ENCODE measurements at places on chromosomes 7 and 10. TPM values are rescaled to one million over a fixed set of nuclear protein-coding genes. Genes with fewer than 3 reads are reported as not detected.

DNA sequence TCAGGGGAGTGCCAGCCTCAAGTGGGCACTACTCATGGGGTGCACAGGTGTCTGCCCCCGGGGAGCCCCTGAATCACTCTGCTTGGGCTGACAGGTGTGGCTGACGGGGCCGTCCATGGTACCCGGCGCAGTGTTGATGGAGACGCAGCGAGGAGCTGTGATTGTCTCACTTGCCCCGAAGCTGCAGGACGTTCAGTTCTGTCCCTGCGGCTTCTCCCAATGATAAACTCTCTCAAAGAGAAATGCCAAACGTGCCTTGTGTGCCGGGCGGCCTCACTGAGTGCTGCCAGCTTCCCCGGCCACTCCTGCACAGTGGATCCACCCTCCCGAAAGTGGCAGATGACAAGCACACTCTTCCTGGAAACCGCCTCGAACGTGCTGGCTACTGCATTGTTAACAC, 203.2 kb downstream of the DNAJB6 start:
- DNase-seq: no peak

- no peak for DNase-seq
Measured at GRCh38 chr10:89959433-89960110, 258.2 kb downstream of the KIF20B start.

GTF2I gene
- 186 TPM for total RNA-seq

DNA sequence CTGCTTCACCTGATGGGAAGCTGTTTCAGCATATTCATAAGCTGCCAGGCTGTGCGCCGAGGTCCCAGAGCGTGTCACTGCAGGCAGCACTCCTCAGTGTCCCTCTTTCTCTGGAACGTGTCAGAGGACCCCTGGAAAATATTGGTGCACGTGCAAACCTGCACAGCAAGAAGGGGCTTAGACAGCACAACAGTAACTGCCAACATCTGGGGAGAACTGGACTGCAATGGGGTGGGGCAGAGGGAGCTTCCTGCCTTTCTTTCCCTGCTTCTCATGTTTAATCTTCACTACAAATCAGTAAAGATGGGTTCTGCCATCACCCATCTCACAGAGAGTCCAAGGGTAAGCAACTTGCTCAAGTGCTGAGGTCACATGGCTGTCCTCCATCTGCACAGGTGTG, 86.5 kb upstream of the GPR26 start:
- no peak for DNase-seq

DNA sequence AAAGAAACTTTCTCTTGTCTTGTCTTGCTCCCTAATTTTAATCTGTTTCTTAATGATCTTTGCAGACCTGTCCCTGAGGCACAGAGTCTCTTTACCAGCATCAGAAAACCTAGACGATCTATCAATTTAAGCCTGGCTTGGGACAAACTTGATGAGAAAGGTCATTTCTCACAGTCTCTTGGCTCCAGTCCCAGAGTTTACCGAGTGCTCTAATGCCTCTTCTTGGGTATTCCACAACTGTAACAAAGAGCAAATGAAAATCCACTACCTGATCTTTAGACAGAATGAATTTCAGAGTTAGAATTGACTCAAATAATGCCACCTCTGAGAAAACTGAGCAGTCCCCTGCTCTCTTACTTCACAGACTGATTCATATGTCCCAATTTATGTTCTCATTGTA, 106.4 kb upstream of the DNAJB12 start:
- no peak for DNase-seq

DNA sequence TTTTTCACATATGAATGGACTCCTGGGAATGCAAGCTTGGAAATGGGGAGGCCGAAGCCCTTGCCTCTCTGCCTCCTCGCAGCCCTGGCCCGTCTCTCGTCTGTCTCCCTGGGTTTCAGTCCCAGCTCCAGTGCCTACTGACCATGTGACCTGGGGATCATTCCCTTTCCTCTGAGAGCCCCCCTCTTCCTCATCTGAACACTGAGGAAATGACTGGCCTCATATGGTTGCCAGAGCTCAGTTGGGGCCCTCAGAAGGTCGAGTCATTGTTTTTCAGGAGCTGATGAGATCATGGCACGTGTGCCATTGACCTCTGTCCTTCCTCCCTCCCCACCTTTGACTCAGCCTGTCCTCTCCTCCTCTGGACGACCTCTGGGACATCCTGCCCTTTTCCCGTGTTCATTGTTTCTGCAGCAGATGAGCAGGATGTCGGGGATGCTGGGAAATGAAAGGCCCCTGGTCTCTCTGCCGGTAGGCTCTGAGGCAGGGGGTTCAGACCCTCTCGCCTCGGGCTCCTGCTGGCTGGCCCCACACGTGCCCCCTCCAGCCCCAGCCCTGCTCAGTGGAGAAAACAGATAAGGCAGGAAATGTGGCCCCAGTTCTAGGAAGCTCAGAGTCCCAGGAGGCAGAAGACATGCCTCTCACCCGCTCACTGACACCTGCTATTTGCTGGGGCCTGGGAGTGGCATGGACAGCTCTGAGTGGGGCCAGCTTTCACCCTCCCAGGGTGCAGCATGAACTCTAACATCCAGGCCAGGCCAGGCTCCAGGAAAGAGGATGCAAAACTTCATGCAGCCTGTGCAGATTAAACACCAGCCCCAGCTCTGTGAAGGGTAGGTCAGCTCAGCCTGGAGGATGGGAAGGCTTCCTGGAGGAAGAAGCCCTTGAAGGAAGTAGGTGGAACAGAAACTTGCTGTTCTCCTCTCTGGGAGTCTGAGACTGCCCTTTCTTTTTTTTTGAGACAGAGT, 8.3 kb upstream of the PPP1R35 start:
- no peak for DNase-seq

AEBP1 gene
- 6.6 TPM for total RNA-seq

- peak; percentile 31 for DNase-seq
Measured at GRCh38 chr10:86098187-86098881, 268.3 kb downstream of the GRID1 start.

DNA sequence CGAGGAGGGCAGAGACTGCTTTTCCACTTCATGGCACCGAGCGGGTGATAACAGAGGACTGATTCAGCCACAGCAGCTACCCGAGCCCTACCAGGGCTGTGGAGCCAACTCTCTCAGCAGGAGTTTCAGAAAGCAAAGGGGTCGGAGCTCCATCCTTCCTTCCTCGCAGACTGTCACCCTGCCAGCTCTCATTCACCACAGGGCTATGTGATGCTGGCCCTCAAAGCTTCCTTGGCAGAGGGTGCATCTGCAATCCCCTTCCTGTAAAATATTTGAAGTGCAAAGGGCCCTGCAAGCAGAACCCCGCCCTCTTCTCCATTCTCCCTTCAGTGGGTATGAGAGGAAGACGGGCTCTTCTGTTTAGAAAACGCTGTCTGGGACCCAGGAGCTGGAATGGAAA, 105.3 kb upstream of the LYZL2 start:
- DNase-seq: no peak

- no peak for DNase-seq
Measured at GRCh38 chr7:157574120-157574825, 237.5 kb downstream of the DNAJB6 start.

DNA sequence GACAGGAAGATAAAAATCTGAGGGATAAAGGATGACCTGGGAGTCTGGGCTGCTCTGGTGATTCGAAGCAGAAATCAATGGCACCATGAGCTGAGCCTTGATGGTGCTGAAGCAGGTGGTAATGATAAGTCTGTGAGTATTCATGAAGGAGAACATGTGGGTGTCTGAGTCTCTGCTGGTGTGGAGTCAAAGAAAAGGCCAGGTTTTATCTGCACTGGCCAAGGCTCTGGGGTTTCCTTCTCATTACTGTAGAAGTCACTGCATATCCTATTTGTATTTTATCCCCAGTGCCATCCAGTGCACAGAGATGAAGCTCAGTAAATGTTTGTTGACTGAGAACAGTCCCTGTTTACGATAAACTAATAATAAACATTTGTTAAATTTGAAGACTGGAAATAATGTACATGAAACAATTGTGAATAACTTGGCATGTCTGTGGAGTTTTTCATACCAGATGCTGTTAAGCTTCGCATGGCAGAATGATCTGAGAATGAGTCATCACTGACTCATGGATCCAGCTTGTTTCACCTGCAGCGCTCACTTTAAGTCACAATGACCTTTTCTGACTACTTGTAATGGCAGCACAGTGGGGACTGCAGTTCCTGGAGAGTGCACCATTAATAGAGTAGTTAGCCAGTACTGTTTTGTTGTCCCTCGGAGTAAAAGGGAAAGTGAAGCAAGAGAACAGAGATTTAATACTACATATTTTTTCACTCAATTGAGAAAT, 538.5 kb downstream of the HTR7 start:
- no peak for DNase-seq

DNA sequence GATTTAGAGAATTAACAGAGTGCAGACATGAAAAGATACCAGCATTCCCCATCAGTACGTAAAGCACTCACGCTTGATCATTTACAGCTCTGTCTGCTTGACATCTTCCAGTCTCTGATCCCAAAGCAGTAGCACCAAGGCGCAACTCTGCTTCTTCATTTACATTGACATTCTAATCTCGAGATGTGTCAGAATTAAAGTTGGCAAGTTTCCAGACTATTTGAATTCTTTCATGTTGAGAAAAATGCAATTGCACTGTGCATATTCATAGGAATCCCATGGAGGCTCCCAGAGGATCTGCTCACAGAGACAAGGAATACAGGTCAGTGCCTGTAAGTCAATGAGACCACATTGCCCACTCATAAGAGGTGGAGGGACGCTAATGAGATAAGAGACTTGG, 183.9 kb downstream of the LRRN3 start:
- no peak for DNase-seq

DNA sequence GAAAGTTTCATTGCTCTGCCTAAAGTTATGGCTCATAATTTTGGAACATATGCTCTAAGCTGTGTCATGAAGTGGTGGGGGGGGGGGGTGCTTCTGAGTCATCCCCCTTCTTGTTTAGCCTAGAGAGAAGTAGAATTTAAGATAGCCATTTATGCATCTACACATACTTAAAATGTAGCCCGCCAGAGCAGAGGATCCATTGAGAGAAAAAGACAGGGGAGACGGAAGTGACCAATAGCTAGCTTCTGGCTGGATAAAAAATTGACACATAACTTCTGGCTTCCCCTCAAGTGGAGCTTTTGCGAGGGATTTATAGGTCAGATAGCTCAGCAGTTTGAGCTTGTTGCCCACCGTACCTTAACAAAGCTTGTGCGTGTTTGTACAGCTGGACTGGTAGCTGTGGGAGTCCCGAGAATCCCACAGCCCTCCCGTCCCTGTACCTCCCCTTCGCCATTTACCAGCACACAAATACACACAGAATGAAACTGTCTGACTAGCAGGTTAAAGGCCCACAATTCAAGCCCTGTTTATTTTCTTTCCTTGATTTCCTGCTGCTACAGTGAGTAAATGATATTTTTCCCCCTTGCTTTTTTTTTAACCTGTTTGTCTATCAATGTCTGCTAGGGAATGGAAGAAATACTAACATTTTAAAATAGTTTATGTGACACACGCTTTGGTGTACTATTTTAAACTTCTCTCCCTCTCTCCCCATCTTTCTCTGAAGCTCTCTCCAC, 232.6 kb upstream of the FERD3L start:
- no peak for DNase-seq

ADCY1 gene
- 1.3 TPM for total RNA-seq

DNA sequence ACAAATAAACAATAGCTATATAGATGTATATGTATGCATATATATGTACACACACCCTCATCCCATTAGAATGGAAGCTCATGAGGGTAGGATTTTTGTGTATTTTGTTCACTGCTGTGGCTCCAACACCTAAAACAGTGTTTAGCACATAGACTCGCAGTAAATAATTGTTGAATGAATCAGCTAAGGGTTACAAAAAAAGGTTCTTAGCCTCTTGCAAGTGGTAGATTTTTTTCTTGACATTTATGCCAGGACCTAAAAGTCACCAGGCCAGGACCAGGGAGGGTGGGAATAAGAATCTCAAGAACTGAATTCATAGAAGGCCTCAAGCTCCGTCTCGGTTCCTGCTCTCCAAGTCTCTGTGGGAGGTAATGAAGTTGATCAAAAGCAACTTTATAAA, 82.5 kb upstream of the CAPZA2 start:
- no peak for DNase-seq

DNA sequence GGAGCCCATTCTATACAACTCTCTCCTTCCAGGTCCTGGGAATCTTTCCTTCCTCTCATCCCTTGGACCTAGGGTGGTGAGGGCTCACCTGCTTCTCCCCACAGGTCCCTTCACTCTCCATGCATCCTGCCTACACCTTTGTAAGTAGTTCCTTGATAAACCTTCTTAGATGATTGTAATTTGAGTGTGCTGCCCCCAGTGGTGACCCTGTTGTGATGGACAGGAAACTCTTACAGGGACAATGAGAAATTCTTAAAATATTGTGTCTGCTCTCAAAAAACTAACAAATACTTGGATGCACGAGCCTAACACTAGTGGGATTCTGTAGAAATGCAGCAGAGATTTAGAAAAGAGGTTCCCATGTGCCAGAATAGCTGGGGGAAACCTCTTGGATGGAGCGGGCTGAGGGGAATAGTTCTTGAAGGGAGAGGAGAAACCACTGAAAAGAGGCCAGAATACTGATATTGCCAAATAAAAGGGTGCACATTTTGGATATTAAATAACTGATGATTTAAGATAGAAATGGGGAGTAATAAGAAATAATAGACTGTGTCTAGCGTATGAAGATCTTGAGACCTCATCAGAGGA, 6.7 kb upstream of the PAXIP1 start:
- peak; percentile 45 for DNase-seq

GRCh38 chr10:91977491-91977890, 53.9 kb downstream of the BTAF1 start:
- no peak for DNase-seq

DNA sequence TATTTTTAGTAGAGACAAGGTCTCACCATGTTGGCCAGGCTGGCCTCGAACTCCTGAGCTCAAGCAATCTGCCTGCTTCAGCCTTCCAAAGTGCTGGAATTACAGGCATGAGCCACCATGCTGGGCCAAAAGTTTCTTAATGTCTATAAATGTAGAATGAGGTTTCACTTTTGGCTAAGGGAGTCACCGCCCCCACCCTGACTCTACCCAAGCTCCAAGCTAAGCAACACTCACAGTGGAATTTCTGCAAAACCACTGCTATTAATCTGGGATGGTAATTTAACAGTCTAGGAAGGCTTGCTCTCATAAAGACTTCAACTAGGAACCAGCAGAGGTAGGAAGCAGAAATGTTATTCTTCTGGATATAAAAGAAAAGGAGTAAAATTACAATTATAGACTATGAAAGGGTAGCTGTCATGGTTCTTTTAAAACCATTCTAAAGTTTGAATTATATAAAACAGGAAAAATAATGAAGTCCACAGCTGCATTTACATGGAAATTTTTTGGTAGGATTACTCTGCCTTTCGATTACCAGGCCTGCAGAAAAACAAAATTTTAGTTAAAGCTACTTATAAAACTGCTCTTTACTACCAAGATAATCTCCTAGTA, 211.6 kb downstream of the SFMBT2 start:
- DNase-seq: no peak

ELFN1 gene
- not detected for total RNA-seq

MSS51 gene
- total RNA-seq: 4.1 TPM

DNAJB9 gene
- 11.5 TPM for total RNA-seq

Data from activated CD8-positive, alpha-beta memory T cell treated with anti-CD3 and anti-CD28 coated beads, Interleukin-2, amount 10 ng/mL, durations not matched to agents 7 days and 5 days (primary cell).